ENCODE measurements at places on chromosomes 12 and 14.

DNA sequence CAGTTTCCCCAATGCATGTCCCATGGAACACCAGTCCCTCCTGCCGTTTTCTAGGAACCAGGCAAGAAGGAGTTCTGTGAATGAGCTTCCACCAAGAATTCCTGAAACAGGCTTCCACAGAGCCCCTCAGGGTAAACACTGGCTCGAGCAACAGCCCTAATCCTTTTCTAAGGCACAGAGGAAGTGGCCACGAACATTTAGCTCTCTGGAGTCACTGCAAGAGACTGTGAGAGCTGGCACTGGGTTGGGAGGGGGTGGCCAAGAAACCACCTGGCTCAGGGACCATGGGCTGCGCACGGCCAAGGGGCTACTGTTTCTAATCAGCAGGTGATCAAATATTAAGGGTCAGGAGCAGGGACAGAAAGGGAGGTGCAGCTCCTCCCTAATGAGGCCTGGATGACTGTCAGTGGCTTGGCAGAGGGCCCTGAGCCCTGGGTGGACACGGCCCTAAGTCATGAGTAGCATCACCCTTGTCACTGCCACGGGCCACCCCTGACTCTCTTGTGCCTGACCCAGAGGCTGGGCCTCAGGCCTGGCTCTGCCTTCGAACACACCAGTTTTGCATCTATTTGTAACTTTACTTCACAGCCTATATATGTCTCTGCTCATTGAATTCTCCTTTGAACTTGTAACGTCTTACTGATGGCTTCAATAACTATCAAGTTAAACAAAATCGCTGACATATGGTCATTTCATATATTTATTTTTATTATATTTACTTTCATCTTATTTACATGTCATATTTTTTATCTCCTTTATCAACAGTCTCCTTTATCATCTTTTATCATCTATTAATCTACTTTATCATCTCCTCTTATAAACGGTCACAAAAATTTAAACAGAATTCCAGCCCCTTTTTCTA lies 154.0 kb downstream of the DICER1 start:
- no peak for DNase-seq

GRCh38 chr14:20516921-20517320 lies 11.6 kb downstream of the RNASE10 start:
- DNase-seq = no peak

DNA sequence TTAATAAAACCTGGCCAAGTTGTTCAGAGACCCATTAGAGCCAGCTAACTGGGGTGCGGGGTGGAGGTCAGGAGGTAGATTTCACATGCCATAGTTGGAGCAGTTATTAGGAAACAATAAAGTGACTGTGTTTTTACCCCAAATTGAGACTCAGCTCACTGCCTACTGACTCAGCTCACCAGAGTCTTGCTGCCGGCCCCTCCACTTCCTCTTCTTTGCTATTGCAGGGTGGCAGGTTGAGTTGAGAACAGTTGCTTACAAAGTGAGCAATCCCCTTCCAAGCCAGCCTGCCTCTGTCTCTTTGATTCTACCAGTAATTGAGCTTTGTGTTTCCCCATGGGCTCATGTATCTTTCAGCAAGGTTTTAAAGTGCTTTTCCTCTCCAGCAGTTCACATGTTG lies 12.9 kb downstream of the ST8SIA1 start:
- DNase-seq = no peak

DNA sequence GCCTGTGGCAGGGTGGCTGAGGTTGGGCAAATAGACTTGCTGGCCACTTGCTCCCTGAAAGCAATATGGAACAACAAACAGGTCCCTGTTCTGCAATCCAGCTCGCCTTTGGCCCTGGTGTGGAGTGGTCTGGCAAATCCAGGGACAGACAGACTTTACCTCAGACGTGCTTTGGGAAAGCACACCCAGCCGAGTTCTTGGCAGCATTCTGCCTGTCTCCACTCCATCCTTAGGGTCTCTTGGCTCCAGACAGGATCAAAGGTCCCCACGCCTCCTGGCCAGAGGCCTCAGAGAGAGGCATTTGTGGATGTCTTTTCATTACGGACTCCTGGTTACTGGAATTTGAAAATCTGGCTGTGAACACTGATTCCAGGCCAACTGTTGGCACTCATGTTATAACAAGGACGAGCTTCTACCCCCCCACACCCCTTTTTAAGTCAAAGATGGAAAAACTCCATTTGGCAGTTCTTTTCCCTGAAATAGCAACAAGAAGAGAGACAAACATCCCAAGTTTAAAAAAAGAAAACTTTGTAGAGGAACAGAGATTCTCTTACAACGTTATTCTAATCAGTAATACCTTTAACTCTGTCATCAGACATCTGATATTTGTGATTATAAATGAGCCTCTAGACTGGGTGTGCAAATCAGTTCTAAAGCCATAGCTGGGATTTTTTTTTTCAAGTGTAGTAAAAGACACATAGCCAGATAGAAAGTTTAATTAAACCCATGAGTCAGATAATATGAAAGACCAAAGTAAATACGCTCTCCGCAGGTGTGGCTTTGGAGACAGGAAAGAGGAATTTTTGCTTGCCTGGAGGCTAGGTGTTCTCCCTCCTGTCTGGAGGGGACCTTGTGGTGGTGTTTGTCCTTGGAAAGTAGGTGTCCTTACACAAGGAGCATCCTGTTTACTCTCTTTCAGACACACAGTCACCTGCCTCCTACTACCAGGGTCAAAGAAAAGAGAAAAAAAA lies 60.7 kb downstream of the GALNT8 start:
- DNase-seq = no peak

DNA sequence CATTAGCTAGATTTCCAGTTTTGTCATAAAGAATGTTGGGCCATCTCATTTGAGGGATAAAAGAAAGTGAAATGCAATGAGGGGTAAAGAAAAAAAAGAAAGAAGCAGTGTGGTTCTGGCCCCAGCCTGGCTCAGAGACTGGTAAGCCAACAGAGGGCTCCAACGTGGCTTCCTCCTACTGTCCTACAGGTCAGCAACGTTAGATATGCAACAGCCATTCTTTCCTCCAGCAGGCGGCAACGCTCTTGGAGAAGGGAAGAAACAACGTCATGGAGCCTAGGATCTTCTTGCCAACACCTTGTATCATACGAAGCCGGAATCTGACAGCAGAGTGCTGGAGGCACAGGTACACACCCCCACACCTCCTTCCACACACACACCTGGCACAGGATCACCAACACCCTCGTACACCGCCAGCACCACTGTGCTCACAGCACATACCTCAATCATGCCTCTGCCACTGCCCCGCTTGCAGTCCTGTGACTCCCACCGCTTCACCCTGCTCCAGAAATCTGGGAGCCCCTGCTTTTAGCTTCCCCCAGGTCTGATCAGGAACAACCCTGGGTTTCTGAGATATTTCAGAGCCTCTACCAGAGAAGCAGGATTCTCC lies 102.8 kb downstream of the RPAP3 start:
- DNase-seq = no peak

- DNase-seq = no peak
These were observed 5.0 kb upstream of the PKP2 start for GRCh38 chr12:32901553-32901952.

- DNase-seq = no peak
These were observed 80.3 kb downstream of the ESRRB start for GRCh38 chr14:76456200-76456599.

- DNase-seq = no peak
These were observed 5.3 kb upstream of the GDF11 start for GRCh38 chr12:55737581-55738122.

DNA sequence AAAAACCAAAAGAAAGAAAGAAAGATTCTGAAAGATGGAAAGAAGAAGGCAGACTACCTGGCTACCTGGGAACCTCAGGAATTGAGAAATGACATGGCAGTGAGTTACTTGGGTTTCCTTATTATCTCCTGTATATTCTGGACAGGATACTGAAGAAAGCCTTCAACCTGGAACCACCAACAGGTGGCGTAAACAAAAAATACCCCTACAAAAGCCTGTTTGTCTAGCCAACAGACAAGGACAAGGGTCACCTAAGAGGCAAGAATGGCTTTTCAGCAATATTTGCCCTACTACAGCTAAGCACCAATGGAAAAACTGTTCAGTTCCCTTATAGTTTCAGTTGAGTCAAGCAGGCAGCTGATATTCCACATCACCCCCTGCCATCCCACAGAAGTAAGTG lies 274.9 kb downstream of the GPHN start:
- DNase-seq = no peak

GRCh38 chr12:127943481-127944210 lies 323.3 kb upstream of the TMEM132C start:
- no peak for DNase-seq

GRCh38 chr14:59591641-59592370 lies 15.2 kb upstream of the CCDC175 start:
- no peak for DNase-seq

GRCh38 chr12:69492739-69493138 lies 22.6 kb downstream of the FRS2 start:
- DNase-seq = no peak

- no peak for DNase-seq
These were observed 1349.1 kb downstream of the TMEM121 start for GRCh38 chr14:106875503-106875902.

- no peak for DNase-seq
These were observed 874.4 kb upstream of the USP15 start for GRCh38 chr12:61385771-61386170.

GRCh38 chr14:25298238-25298637 lies 248.3 kb upstream of the STXBP6 start:
- no peak for DNase-seq

DNA sequence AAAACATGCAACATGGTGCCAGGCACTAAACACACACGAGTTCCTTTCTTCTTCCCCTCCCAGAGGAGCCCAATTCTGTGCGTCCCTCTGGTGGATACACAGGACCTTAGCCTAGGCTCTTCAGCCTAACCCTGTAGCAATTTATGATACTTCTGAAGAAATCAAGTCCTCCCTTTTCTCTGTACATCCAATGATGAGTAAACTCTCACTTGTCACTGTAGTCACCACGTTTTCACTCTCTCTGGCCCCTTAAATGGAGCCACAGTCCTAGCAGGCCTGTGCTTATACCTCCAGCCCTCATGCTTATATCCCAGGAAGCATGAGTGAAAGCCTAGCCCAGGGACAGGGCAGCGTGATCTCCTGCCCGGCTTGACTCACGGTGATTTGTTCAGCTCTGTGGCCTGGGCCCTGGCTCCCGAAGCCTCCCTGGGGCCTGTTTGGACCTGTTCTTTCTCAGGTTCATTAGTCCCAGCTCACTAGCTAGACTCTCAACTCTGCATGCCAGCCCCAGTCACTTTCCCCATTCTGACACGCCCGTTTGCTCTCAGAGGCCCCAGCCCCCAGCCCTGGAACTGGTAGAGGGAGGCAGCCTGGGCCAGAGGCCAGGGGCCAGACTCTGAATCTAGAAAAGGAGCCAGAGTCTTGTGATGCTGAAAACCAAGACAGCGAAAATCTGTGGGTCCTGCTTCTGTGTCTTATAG lies 24.1 kb upstream of the PLEKHG3 start:
- DNase-seq = no peak

- DNase-seq = no peak
These were observed 117.5 kb upstream of the PARP11 start for GRCh38 chr12:3990501-3991280.

GRCh38 chr14:92348154-92348553 lies 25.2 kb downstream of the SLC24A4 start:
- no peak for DNase-seq

DNA sequence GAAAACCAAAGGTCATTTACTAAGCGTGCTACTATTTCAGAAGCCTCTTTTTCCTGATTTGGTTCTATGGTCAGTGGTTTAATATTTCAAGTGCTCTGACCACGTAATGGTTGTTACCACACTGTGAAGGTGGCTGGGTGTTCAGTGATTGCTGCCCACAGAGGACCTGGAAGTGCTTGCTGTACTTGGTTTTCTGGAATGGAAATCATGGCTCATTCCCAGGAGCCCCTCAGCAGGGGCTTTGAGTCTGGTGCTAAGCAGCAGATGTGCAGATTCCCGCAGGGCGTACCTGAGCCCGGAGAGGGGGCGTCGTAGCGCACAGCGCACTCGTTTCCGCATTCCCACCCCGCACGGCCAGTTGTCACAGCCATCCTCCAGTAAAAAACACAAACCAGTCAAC lies 50.5 kb downstream of the TRAF3 start:
- no peak for DNase-seq

- DNase-seq = no peak
These were observed 39.1 kb downstream of the CORO1C start for GRCh38 chr12:108691998-108692808.

- DNase-seq = no peak
These were observed 1031.3 kb downstream of the FSCB start for GRCh38 chr14:43475757-43476156.

- no peak for DNase-seq
These were observed 59.9 kb downstream of the PRKAB1 start for GRCh38 chr12:119727600-119728443.

DNA sequence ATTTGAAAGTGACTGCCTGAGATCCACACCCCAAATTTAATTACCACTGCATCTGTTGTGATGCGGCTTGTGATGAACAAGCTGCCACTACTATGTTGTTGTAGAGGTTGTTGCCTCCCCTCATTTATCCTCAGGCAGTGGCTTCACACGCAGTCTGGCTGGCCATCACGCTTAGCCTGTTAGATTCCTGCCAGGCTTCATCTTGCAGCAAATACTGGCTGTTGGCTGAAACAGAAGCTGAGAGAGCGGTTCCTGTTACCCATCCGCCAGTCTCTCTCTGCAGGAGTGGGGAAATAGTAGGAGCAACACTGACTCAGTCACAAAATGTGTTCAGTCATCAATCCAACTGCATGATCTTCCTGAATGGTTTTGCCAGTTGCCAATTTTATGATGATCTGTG lies 934.4 kb downstream of the FLRT2 start:
- DNase-seq = no peak

DNA sequence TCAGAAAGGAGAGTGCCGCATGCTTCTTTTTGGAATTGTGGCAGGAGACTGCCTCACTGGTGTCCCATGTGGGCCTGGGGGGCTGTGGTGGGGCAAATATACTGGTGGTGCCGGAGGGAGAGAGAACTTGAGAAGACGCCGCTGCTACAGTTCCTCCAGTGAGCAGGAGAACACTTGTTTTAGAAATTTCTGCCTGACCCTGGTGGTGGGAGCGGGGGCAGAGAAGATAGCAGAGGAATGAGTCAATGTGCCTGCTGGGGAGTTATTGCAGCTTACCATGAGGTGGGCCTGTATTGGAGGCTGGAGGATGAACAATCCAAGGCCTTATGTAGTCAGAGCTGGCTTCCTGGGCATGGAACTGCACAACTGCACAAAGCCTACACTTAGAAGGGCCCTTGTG lies 211.8 kb downstream of the SNAPC1 start:
- no peak for DNase-seq

- no peak for DNase-seq
These were observed 7.0 kb downstream of the MLF2 start for GRCh38 chr12:6745741-6746525.
